Stimulated activated CD8-positive, alpha-beta memory T cell treated with anti-CD3 and anti-CD28 coated beads, Interleukin-7, amount 100 ng/mL, for 1 hour (primary cell): ENCODE measurements at places on chromosomes 1 and 21.

DNA sequence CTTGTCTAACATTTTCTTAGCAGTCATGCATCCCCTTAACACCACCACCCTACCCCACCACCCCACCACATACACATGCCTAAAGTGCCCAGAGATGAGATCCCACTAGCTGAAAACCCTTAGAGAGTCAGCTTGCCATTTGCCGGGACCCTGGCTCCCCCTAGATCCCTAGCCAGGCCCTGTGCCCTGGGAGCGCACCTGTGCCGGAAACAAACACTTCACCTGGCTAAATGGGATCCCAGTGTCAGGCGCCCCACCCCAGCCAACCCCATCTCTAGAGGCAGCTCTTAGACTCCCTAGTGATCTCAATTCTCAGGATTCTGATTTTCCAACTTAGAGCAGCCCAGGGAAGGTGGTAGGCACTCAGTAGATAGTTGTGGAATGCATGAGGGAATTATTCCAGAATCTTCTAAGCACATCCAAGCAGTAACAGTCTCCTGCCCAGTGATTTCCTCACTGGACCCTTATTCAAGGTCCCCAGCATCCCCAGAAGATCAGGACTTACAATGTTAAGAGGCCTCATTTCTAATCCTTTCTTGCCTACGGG lies 105.2 kb downstream of the LAMC2 start:
- DNase-seq: no peak

DNA sequence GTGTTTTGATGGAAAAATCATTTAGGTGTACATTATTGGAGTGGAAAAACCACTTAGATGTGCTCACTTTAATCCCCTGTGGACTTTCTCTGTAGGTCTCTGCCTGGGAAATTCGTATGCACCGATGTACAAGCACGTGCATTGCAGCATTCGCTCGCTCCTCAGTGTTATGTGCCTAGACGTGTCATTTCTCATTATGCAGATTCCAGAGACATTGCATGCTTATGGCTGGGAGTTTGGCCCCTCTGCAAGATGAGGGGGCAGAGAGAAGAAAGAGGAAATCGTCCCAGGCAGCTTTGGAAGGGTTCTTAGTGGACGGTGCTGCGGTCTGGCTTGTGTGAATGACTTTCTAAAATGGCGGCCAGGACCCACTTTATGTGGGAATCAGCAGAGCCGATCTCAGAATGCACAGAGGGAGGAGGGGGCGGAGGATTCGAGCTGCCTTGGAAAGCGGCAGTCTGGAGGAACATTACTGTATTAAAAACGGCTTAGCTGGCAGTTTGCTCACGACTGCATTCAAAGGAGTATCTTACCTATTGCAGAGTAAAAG lies 2.3 kb downstream of the SPEN start:
- DNase-seq: no peak

DNA sequence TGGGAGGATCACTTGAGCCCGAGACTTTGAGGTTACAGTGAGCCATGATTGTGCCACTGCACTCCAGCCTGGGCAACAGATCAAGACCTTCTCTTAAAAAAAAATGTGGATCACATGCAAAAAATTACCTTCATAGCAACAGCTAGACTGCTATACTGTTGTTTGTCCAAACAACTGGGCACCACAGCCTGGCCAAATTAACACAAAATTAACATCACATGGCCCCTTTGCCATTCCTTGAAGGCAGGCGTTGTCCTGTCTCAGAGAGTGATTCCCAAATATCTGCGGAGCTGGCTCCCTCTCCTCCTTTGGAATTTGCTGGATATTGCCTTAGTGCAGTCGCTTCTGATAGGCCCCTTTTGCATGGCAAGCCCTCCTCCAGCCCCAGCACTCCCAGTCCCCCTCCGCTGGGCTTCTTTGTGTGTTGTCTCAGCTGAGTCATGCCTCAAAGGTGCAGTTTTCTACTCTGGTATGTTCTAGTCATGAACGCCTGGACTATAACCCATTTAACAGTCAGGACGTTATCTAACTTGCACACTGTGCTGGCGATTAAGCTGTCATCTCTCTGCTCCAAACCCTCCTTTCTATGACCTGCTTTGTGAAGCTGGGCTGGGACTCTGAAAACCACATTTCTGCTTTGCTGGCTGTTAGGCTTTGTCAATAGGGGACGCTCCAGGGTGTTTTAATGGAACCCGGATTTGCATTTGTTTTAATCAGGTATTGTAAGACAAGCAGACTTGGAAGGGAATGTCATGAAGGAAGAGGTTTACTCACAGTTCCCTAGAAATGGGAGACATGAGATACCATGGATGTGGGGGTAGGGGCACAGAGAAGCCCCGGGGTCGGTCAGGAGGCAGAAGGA lies 20.1 kb upstream of the HPCAL4 start:
- no peak for DNase-seq

GRCh38 chr21:46165098-46165497 lies 9.7 kb upstream of the FTCD start:
- DNase-seq: no peak

- DNase-seq: no peak
These were observed 1.4 kb upstream of the FAM151A start for GRCh38 chr1:54624466-54625464.

DNA sequence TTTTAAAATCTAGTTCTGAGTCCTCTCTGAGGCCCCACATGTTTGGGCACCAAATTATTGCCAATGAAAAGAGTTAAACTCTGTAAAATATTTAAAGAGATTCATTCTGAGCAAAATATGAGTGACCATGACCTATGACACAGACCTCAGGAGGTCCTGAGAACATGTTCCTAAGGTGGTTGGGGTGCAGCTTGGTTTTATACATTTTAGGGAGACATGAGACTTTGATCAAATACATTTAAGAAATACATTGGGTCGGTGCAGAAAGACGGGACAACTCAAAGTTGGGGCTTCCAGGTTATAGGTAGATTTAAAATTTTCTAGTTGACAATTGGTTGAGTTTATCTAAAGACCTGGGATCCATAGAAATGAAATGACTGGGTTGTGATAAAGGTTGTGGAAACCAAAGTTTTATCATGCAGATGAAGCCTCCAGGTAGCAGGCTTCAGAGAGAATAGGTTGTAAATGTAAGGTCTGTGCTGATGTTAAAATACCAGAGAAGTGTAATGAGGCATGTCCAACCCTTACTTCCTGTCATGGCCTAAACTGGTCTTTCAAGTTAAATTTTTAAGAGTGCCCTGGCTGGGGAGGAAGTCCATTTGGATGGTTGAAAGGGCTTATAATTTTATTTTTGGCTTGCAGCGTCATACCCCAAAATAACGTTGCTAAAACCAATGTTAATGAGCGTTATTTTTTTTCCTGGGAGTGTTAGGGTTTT lies 274.9 kb downstream of the NUF2 start:
- no peak for DNase-seq

- DNase-seq: no peak
These were observed 208.6 kb downstream of the LHX8 start for GRCh38 chr1:75342786-75343185.

DNA sequence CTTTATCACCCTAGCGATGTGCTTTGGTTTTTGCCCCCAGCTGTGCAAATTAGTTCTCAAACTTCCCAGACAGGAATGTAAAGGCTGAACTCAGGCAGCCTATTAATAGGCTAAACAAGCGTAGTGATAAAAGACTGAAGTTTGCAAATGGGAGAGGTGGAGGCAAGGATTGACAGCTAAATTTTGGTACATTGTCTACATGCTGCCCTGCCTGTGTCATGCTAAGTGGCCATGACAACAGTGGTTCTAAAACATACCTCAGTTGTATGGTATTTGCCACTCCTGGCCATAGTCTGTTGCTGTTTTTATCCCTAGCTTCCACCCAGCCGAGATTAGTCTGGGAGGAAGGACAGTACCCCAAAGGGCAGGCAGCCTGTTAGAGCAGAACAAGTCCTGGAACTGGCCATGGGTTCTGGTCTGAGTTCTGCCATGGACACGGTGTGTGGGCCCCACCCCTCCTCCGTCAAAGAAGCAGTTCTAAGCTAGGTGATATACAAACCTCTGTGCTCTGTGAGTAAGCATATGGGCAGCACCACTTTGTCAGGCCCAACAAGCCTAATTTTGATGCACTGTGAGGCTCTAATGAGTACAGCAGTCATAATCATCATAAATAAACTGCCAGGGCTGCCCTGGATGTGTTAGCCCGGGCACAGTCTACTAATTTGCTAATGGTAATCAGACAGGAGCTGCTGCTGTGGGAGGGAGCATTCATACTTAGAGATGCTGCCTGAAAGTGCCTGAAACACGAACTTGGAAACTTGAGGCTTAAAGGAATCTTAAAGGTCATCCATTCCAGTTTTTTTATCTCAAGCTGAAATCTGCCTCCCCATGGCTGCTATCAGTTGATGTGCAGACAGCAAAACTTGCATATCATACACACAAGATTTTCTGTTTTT lies 177.1 kb downstream of the HHAT start:
- no peak for DNase-seq

DNA sequence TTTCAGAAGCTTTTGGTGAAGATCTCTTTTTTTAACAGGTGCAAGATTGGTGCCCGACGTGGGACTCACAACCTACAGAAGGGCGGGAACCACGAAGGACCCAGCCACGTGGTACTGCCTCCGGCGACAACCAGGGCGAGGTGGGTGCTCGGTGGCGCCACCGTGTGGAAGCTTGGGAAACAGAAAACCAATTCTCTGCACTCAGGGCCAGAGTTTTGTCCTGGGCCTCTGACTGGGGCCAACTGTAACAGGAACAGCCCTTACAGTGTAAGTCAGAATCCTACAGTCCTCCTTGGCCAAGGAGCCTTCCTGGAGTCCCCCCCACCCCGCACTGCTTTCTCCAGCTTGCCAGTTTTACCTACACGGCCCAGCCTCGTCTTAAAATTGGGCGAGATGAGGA lies 11.6 kb upstream of the S100A7A start:
- DNase-seq: no peak

DNA sequence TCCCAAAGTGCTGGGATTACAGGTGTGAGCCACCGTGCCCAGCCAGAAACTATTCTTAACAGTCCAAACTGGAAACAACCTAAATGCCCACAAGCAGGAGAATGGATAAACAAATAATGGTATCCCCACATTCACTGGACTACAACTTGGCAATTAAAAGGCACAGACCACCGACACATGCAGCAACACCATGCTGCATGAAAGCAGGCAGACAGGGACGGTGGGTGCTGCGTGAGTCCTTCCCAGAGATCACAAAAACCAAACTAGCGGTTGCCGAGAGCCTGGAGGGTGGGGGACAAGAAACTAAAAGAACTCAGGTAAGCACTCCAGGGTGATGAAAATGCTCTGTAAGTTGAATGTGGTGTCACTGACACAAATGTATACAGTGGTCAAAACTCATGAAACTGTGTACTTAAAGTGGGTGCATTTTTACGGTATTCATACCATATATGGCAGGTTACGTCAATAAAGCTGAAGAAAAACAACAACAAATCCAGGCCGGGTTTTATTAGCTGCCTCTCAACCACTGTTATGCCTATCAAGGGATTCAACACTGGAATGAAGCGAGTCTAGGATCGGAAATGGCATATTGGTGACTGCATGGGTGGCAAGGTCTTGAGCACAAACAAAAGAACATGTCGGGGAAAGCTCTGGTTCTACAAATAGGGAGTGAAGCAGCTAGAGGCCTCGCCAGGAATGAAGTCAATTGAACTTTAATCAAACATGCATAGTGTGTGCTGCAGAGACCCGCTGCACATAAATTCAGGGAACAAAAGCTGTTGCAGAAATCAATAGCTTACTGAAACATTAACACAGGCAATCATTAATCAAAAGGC lies 52.4 kb downstream of the SLC45A1 start:
- DNase-seq: no peak

DNA sequence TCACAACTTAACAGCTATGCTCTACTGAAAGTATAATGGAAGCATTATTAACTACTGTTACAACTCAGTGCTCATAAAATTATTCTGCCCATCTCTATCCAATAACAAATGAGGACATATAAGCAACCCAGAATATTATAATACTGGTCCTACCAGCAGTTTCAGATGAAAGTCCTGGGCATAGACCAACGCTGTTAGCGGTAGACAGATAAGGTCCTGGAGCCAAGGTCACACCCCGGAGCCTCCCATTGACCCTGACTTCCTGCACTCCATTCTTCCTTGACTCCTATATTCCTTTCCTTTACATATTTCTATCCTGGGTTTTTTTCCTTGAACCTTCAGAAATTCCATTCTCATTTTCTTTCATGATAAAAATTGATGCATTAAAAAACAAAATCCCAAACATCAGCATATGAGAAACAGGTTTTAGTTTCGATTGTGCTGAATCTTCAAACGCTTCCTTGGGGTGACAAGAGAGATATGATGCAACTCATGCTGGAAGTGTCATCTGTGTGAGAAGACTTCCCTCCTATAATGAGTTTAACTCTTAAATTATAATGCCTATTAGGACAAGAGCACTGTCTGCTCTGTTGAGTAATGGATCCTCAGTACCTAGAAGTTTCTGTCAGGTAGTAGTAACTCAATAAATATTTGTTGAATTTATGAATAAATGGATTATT lies 831.1 kb downstream of the LRRIQ3 start:
- DNase-seq: no peak

DNA sequence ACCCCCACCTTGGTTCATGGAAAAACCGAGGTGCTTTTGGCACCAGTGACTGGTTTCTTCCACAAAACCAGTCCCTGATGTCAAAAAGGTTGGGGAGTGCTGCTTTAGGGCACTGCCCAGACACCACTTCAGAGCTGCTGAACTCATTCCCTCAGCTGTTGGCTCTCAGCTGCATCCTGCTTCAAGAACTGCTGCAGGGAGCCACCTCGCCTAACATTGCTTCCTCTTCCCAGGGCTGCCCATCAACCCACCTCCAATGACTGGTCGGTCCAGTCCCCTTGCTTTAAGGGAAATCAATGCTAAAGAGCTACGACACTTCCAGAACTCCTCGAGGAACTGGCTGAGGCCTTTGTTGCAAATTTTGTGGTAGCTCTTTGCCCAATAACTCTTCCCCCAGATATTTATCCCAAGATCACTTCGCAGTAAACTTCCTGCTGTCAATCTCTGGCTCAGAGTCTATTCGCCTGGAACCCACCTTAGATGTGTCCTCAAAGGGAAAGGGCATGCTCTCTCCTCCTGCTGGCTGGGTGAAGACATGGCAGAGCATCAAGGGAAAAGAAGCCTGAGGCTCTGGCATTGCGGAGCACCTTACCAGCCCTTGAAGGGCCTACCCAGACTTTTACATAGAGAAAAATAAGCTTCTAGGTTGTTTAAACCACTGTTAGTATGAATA lies 29.0 kb downstream of the C1orf52 start:
- DNase-seq: no peak

DNA sequence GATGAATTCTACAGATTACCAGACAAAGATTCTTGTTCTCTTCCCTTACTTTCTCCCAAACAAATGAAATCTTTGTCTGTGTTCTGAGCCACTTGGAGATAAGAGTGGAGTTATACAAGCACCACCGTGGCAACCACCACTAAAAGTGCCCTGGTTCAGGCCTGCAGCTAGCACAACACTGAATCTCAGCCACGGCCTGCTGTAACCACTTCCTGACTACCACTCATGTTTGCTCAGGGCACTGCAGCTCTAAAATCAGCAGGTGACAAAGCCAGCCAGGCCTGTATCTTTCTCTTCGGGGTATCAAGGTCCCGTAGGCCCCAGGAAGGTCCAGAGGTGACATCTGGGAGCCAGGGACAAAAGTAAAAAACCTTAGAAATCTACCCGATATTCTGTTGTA lies 3.2 kb upstream of the OR2T6 start:
- DNase-seq: no peak

GRCh38 chr1:176837708-176838107 lies 326.8 kb downstream of the ASTN1 start:
- DNase-seq: no peak
